ENCODE measurements at places on chromosomes 12 and 14. TPM values are rescaled to one million over a fixed set of nuclear protein-coding genes. Genes with fewer than 3 reads are reported as not detected.

- peak; percentile 54 for DNase-seq
Observed at GRCh38 chr12:49873361-49873934, 30.3 kb downstream of the FAIM2 start.

DNA sequence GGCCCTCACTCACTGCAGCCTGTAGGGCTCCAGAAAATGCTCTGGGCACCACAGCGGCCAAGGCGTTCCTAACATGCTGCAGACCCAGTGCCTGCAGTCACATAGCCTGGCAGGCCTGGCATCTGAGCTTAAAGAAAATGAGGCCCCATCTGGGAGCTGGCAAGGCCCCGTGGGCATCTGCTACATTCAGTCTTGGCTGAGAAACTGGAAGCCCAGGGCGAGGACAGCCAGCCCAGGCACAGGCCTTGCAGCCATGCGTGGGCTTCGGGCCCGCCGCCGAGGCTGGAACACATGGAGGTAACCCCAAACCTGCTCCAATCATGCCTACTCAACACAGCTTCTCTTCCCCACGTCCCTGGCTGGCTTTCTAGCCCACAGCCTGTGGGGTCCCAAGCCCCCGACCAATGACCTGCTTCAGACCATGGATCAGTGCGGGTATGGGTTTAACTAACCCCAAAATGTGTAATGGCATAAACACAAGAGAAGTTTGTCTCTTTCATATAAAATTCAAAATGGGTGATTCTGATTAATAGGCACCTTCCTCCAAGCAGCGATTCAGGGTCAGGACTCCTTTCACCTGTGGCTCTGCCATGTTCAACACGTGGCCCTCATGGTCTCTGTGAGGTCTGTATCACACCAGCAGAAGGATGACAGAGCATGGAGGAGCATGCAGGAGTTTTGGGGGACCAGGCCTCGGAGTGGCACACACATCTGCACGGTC, 6.4 kb downstream of the NGB start:
- no peak for DNase-seq

- DNase-seq = no peak
Observed at GRCh38 chr12:108856428-108857157, 790 bp downstream of the SSH1 start.

GRCh38 chr14:81263777-81264410, 43.1 kb upstream of the GTF2A1 start:
- no peak for DNase-seq

The CCDC198 gene
- not detected for total RNA-seq

The CPNE8 gene
- 8.0 TPM for total RNA-seq

All from lower leg skin (tissue), 4 donors.